ENCODE measurements at places on chromosomes 11 and 22.

GRCh38 chr11:73277467-73277866, 5.3 kb downstream of the P2RY6 start:
- DNase-seq, result no peak

GRCh38 chr22:40855071-40855978, 1.1 kb downstream of the ST13 start:
- DNase-seq, result no peak

DNA sequence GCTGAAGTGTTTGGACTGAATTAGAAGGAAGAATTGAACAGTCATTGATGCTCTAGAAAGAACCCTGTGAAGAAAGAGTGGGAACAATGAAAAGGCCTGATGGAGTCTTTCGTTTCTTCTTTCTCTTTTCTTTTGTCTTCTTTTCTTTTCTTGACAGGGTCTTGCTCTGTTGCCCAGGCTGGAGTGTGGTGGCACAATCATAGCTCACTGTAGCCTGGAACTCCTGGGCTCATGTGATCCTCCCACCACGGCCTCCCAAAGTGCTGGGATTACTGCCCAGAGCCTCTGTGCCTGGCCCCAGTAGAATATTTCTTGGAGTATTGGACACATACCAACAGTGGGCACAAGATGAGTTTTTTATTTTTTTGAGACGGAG, 1.1 kb downstream of the FEN1 start:
- DNase-seq, result no peak

DNA sequence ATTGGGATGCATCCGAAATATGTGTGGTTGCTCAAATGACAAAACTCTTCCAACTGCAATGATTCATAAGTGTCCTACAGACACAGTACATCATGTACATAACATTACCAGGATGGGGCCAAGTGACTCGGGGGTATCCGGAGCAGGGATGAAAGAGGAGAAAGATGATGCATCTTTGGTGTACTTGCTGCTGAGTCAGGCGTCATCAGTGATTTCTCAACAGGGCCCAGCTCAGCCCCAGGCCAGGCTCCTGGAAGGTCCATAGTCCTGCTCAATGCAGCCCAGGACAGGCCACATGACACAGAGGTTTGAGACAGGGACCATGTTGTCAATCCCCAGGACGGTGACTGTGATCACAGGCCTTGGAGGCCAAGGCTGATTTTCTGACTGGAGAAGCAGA, 59.3 kb downstream of the GGTLC2 start:
- DNase-seq, result no peak

GRCh38 chr11:13126430-13126829, 117.3 kb downstream of the RASSF10 start:
- no peak for DNase-seq

All from activated CD8-positive, alpha-beta memory T cell treated with anti-CD3 and anti-CD28 coated beads for 1 hour (primary cell).